ENCODE measurements at places on chromosomes 4 and X. TPM values are rescaled to one million over a fixed set of nuclear protein-coding genes. Genes with fewer than 3 reads are reported as not detected.

DNA sequence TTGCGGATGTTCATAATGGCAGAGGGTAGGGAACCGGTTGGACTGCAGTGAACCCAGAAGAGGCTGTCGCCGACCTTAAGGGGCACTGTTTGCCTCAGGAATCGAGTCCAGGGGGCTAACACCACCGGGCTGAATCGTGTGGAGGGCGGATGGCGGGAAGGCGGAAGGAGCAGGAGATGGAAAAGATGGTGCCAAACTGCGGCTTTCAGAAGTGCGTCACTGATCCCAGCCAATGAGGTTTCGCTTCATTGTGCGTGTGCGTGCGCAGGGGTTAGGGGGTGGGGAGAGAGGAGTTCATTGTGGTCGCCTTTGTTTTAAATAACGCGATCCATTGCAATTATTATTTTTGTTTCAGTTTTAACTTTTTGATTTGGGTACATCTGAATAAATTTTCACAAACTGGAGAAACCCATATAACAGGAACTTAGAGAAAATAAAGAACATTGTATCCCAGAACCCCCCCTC is at the start of gene NAA11:
NAA11 (minus strand) TSS at position 198 of the 465 bp plus-strand sequence; CDS start at position 14, 184 bp downstream.
- no peaks in the 10 kb centered on the region for H3K4me1 ChIP-seq
- DNase-seq, result no peak
- H3K4me3 ChIP-seq, result no peak within 1 kb of the TSS
- no peaks in the 10 kb centered on the region for H3K27me3 ChIP-seq
- no peaks in the 10 kb centered on the region for H3K36me3 ChIP-seq

DNA sequence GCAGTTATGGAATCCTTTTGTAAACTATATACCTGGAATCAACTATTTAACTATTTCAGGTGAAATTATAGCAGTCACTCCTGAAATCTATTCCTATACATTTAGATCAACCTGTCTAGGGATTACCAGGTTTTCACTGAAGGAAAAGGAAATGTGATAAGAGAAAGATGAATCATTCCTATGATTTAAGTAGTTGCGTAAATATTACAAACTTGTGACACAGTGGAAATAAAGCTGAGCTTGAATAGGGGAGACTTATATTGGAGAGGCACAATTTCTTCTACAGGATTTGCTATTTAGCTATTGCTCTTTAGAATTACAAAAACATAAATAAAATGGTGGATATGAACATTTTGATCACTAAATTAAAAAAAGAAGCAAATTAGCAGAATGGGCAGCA is 284.1 kb upstream of the EPHA5 start:
- H3K27ac ChIP-seq, result no peak overlapping the region
- no peak for DNase-seq
- H3K36me3 ChIP-seq, result no peaks in the 10 kb centered on the region
- H3K4me3 ChIP-seq, result no peak overlapping the region
- H3K4me1 ChIP-seq, result no peaks in the 10 kb centered on the region

DNA sequence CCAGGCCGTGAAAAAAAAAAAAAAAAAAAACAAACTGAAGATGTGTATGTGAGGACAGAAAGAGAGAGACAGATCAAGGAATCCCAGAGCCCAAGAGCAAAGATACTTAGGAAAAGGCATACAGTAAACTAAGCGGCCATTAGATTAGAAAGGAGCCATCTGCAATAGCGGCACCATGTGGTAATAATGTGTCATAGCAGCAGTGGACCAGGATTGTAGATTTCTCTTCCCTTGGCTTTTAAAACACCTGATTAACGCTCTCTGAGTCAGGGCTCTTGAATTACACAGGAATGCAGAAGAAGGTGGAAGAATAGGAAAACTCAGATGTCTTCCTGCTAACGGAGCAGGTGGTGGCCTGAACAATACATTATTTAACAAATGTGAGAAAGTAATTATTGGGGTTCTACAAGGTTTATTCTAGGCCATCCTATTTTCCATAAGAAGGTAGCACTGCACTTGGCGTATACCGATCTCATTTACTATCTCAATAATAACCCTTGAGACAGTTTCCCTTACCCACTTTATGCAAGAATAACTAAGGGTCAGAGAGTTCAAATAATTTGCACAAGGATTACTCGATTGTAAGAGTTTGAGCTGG is 182.7 kb downstream of the KCNIP4 start:
- no peak for DNase-seq
- no peaks in the 10 kb centered on the region for H3K36me3 ChIP-seq
- H3K27ac ChIP-seq, result no peak overlapping the region
- H3K27me3 ChIP-seq, result no peaks in the 10 kb centered on the region
- H3K4me1 ChIP-seq, result no peaks in the 10 kb centered on the region

GRCh38 chr4:1055721-1056590 is 44.5 kb downstream of the FGFRL1 start:
- H3K4me3 ChIP-seq, result peak overlapping the region; percentile 32
- peaks cover 63% of the 10 kb centered on the region for H3K27me3 ChIP-seq
- no peak for DNase-seq

DNA sequence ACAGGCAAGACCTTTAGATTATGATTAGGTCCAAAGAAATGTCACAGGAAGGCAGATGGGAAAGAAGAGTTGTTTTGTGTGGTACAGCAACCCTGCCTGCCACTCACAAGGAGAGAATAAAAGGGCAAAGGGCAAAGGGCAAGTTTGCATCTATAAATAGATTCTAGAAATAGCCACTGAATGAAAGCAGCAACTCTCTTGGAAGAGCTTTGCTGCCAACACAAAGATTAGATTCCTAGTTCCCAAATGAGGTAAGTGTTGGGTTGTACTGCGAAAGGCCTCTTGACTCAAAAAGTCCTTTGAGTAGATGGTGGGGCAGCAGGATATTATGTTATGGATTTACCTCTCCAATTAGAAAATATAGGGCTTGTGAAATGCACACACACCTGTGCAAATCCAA is 61.2 kb downstream of the MOSPD2 start:
- H3K27ac ChIP-seq, result no peak overlapping the region
- DNase-seq, result no peak
- no peaks in the 10 kb centered on the region for H3K27me3 ChIP-seq
- no peaks in the 10 kb centered on the region for H3K4me1 ChIP-seq
- H3K4me3 ChIP-seq, result no peak overlapping the region

DNA sequence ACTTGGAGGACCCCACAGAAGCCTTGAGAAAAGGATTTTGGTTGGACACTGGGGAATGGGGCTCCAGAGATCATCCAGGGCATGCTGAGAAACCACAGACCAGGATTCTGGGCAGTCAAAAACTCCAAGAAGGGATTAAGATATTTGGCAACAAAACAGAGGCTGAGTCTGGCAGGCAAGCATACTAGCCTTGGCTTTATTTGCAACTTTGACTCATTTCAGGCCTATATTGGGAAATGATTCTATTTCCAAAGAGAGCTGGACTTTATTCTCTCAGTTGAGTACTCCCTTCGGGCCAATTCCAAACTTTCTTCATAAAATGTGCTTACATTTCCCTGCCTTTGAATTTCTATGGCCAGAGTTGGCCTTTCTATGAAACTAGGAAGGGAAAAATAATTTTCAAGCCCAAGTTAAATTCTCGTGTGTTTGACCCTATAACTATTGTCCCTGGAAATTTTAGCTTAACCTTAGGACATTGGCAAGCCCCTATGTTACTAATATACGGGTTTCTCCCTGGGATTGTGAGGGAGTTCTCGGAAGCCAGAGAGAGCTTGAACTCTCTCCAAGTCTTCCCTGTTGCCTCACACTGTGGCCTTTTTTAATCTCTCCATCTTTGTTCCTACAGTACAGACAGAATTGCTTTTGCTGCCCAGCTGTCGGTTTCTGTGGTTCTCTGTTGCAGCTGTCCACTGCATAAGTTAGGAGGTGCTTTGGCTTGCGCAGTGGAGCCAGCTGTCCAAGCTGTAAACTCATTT is 112.6 kb upstream of the FAM9A start:
- DNase-seq, result no peak
- no peak overlapping the region for H3K27ac ChIP-seq
- H3K27me3 ChIP-seq, result no peaks in the 10 kb centered on the region
- H3K36me3 ChIP-seq, result no peaks in the 10 kb centered on the region
- no peaks in the 10 kb centered on the region for H3K4me1 ChIP-seq
- H3K4me3 ChIP-seq, result no peak overlapping the region

- no peaks in the 10 kb centered on the region for H3K36me3 ChIP-seq
- H3K4me3 ChIP-seq, result no peak overlapping the region
- H3K27ac ChIP-seq, result no peak overlapping the region
These were observed 287.4 kb downstream of the CHIC1 start for GRCh38 chrX:73850124-73851013.

- no peak for DNase-seq
- no peak overlapping the region for H3K27ac ChIP-seq
- H3K27me3 ChIP-seq, result no peaks in the 10 kb centered on the region
- no peaks in the 10 kb centered on the region for H3K4me1 ChIP-seq
These were observed 376.1 kb downstream of the FBXW7 start for GRCh38 chr4:152159773-152160172.

DNA sequence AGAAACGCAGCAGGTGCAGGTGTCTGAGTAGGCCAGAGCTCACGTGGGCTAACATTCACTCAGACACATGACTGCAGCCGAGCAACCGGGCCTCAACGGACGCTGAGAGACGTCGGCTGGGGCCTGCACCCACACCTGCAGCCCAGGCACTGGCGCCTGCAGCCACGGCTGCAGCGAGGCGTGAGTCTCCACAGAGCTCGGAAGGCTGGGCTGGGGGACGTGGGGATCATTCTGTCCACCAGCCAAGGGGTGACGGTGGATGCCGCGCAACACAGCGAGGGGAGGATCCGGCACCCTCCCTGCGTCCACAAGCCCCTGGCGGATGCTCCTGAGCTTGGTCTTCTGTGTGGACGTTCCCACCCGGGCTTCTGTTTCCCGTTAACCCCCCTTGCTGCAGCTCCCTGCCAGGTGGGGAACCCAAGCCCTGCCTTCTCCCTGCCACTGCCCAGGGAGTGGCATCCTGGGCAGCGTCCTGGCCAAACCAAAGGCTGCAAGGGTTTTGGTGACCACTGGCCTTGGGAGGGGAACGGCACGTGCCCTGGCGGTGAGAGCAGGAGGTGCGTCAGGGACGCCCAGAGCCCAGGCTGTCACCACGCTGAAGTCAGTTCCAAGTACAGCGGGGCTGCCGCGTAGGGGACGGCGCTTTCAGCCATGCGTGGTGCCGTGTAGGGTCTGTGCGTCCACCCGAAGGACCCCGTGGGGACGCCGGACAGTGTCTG is 16.3 kb downstream of the PPP2R3B start:
- H3K4me3 ChIP-seq, result no peak overlapping the region
- H3K27ac ChIP-seq, result no peak overlapping the region
- no peaks in the 10 kb centered on the region for H3K36me3 ChIP-seq
- H3K27me3 ChIP-seq, result peaks cover 42% of the 10 kb centered on the region

- no peak overlapping the region for H3K27ac ChIP-seq
- no peak for DNase-seq
- H3K4me1 ChIP-seq, result no peaks in the 10 kb centered on the region
These were observed 386.8 kb downstream of the ANKRD50 start for GRCh38 chr4:124325690-124326089.

GRCh38 chrX:79138658-79139241 is 5.7 kb upstream of the GPR174 start:
- no peaks in the 10 kb centered on the region for H3K27me3 ChIP-seq
- no peak overlapping the region for H3K4me3 ChIP-seq
- no peaks in the 10 kb centered on the region for H3K36me3 ChIP-seq
- H3K27ac ChIP-seq, result no peak overlapping the region
- H3K4me1 ChIP-seq, result no peaks in the 10 kb centered on the region

DNA sequence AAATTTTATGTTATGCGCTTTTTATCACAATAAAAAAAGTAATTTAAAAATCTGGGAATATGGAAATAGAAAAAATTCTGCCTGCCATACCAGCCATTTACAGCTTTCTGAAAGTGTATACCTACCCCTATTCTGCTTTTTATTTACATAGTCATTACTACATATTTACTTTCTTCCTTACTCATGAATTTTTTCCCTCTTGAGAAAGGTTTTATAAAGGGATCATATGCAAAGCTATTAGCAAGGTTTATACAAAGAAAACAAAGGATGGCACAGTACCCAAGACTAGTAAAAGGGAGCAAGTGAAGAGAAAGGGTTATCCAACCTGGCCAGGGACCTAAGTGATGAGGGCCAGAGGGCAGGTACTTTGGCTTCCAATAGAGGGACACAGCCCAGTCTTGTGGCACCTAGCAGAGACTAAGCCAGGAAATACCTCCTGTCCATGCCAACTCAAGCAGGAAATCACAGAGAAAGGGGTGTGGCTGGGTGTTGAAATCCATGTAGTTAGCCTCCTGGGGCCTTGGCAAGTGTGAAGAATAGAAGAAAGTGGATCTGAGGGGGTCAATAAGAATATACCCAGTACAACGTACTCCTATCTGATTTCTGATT is 207.3 kb upstream of the VEGFC start:
- no peak overlapping the region for H3K4me3 ChIP-seq
- H3K4me1 ChIP-seq, result no peaks in the 10 kb centered on the region
- no peaks in the 10 kb centered on the region for H3K27me3 ChIP-seq
- H3K27ac ChIP-seq, result no peak overlapping the region

- H3K4me3 ChIP-seq, result no peak overlapping the region
- no peak for DNase-seq
- H3K27ac ChIP-seq, result no peak overlapping the region
- no peaks in the 10 kb centered on the region for H3K27me3 ChIP-seq
- no peaks in the 10 kb centered on the region for H3K4me1 ChIP-seq
These were observed 880.8 kb downstream of the TECRL start for GRCh38 chr4:63528256-63528991.

DNA sequence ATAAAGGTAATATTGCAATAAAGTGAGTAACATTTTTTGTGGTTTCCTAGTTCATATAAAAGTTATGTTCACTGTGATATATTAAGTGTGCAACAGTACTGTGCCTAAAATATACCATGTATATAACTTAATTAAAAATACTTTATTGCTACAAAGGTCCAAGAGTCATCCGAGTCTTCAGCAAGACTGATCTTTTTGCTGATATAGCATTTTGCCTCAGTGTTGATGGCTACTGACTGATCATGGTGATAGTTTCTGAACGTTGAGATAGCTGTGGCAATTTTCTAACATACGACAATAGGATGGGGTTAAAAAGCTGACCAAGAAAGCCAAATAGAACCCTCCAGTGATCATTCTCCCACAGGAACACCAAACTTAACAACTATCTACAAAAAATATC is 1302.7 kb downstream of the TECRL start:
- no peaks in the 10 kb centered on the region for H3K27me3 ChIP-seq
- DNase-seq, result no peak
- no peak overlapping the region for H3K27ac ChIP-seq

- H3K27ac ChIP-seq, result no peak overlapping the region
- no peak overlapping the region for H3K4me3 ChIP-seq
- no peaks in the 10 kb centered on the region for H3K4me1 ChIP-seq
- H3K36me3 ChIP-seq, result no peaks in the 10 kb centered on the region
- H3K27me3 ChIP-seq, result no peaks in the 10 kb centered on the region
These were observed 484.2 kb upstream of the HS3ST1 start for GRCh38 chr4:11912886-11913285.

Gene ZMYM3
- total RNA-seq, result 23.2 TPM

Gene MTTP
- total RNA-seq, result 0.15 TPM

Gene CXCR3
- total RNA-seq, result 1.9 TPM

Gene FTHL17
- not detected for total RNA-seq

Gene SAGE1
- total RNA-seq, result not detected

Gene NWD2
- total RNA-seq, result not detected

Gene BEND4
- 1.3 TPM for total RNA-seq

Gene GNRHR
- total RNA-seq, result not detected

Gene XKRX
- 8.1 TPM for total RNA-seq

Gene TMEM154
- 19.6 TPM for total RNA-seq

Gene ARMCX5
- 11.3 TPM for total RNA-seq

Measured in lower lobe of right lung (tissue), 2 donors.